ENCODE measurements at places on chromosomes 12 and 14. TPM values are rescaled to one million over a fixed set of nuclear protein-coding genes. Genes with fewer than 3 reads are reported as not detected.

NOS1 gene
- total RNA-seq, result 3.1 TPM

UNC79 gene
- 4.3 TPM for total RNA-seq

PAN2 gene
- total RNA-seq, result 105 TPM

SALL2 gene
- total RNA-seq, result 5.0 TPM

RPGRIP1 gene
- 38.9 TPM for total RNA-seq

TMEM263 gene
- 45.3 TPM for total RNA-seq

GPR137C gene
- 9.4 TPM for total RNA-seq

LALBA gene
- 5.2 TPM for total RNA-seq

WNT1 gene
- 1.2 TPM for total RNA-seq

KCNH5 gene
- total RNA-seq, result 0.93 TPM

DNA sequence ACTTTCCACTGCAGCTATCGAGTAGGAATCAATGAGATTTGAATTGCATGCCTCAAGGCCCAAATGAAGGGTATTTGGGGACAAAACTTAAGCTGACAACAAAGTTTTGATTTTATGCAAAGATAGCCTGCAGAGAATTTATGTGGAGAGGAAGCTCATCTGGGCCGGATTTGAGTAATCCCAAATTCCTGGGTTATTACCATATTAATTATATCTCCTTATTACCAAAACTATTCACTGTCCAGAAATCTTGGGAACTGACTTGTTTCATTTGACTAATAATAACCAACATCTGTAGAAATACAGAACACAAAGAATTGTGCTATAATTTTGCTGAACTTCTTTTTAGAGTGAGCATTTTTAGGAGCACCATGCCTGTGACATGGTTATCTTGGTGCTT is 70.4 kb downstream of the KITLG start:
- H3K27me3 ChIP-seq, result no peaks in the 10 kb centered on the region
- H3K4me3 ChIP-seq, result no peak overlapping the region
- no peak for DNase-seq
- no peak overlapping the region for H3K27ac ChIP-seq
- H3K4me1 ChIP-seq, result no peaks in the 10 kb centered on the region

- H3K27me3 ChIP-seq, result no peaks in the 10 kb centered on the region
- peaks cover 6% of the 10 kb centered on the region for H3K4me1 ChIP-seq
- no peak overlapping the region for H3K4me3 ChIP-seq
- H3K36me3 ChIP-seq, result no peaks in the 10 kb centered on the region
- no peak for DNase-seq
Observed at GRCh38 chr14:103923863-103924262, 4.4 kb upstream of the TDRD9 start.

DNA sequence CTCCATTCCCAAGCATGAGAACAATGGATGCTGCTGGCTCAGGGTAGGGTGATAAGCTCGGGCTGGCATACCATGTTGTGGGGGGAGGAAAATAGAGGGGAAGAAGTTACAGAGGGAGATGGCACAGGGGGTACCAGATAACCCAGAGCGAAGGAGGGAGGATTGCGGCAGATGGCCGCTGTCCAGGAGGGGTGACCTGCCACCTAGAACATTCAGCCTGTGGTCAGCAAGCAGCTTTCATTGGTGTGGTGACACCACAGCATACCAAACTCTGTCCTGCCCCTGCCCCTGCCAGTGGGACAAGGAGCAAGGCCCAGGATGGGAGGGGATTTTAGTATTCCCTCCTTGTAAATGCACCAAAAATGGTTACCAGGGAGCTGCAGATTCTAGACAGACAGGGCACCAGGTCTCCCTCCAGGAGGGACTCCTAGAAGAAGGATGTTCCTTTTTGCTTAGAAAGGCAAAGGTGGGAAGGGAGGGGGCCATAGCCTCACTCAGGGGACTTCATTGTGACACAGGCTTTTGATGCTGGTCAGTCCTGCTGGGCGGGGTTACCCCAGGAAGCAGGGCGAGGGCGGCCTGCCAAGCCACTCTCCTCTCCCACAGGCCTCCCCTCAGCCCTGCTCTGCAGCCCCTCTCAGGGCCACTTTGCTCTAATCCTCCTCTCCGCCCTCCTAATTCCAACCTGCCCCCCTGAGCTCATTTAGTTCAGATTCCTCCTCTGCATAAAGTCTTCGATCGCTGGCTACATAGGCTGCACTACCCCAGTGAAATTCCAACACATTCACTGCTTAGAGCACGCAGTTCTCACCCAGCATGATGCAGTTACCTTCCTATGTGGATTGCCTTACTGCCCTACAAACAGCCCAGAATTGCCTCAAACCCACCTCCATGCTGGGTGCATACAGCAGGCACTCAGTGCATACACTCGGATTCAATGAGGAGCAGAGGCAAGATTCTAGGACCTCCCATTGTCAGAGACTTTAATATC is 36.0 kb upstream of the PLEKHG6 start:
- H3K27ac ChIP-seq, result no peak overlapping the region
- DNase-seq, result peak; percentile 56
- no peaks in the 10 kb centered on the region for H3K27me3 ChIP-seq
- peaks cover 22% of the 10 kb centered on the region for H3K4me1 ChIP-seq
- no peak overlapping the region for H3K4me3 ChIP-seq

DNA sequence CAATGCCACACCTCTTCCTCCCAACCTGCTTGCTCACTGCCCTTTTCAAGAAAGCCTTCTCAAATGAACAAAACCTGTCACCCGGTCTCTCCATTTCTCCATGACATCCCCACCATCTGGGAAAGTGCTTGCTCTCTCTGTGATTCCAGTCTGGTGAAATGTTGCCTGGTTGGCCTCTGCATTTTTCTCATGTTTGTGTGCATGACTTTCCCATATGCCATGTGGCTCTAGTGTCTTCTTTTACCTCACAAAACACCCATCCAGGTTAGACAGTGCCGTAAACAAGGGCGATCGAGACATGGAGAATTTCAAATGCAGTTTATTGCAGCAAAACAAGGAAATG is 5.8 kb downstream of the KRT1 start:
- no peak overlapping the region for H3K4me3 ChIP-seq
- no peak overlapping the region for H3K27ac ChIP-seq
- H3K4me1 ChIP-seq, result no peaks in the 10 kb centered on the region

DNA sequence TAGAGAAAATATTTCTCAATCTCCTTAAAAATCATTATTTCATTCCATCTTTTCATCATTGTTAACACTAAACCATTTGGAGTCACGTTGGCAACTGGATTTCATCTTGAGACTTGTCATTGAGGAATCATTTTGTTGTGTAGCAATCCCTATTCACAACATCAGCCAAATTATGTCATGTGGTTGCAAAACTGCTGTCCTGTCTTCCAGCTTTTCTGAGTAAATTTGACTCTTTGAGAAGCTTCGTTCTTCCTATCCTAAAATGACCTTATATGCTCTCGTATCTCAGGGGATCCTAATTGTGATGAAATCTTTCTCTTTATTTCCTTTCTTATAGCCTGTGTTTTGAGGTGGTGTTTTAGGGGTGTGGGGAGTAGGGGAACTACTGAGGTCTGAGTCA is 30.6 kb upstream of the KICS2 start:
- H3K4me1 ChIP-seq, result no peaks in the 10 kb centered on the region
- no peak overlapping the region for H3K27ac ChIP-seq
- no peaks in the 10 kb centered on the region for H3K36me3 ChIP-seq
- H3K4me3 ChIP-seq, result no peak overlapping the region
- DNase-seq, result no peak
- H3K27me3 ChIP-seq, result no peaks in the 10 kb centered on the region

DNA sequence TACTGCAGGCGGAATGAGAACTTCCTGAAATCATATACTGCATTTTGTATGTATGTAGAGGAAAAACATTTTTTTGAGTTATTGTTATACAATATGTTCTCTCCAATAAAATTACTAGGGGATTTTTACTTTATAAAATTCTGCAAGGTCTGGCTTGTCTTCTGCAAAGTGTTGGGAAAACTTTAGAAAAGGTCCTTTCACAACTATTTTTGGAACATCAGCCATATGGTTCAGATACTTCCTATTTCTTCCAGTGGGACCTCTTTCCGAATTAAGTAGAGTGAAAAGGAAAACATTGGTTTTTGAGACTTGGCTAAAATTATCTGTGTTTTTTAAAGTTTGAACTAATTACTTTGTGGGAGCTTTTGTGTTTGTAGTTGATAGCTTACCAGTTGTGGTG is 52.7 kb downstream of the DAAM1 start:
- H3K27me3 ChIP-seq, result no peaks in the 10 kb centered on the region
- peaks cover 3% of the 10 kb centered on the region for H3K4me1 ChIP-seq
- no peak overlapping the region for H3K27ac ChIP-seq
- no peak overlapping the region for H3K4me3 ChIP-seq
- no peak for DNase-seq
- no peaks in the 10 kb centered on the region for H3K36me3 ChIP-seq

DNA sequence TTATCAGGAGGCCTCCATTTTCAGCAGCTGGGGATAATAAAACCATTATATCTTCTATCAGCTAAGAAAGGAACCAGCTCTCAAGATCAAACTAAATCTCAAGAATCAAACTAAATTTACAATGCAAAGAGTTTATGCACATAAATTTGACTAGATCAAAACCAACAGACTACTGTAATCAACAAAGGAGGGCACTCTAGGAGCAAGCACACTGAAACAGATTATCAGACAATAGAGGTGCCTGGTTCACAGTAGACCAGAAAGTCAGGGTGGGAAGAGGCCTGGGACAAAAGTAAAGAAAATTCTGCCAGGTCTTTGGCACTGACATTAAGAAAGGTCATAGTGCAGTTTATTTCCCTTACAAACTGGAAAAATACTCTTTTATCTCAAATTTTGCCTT is 61.0 kb downstream of the HECTD4 start:
- no peak for DNase-seq
- peaks cover 3% of the 10 kb centered on the region for H3K4me1 ChIP-seq
- H3K36me3 ChIP-seq, result no peaks in the 10 kb centered on the region

GRCh38 chr12:110577864-110578693 is 5.0 kb downstream of the PPTC7 start:
- no peak for DNase-seq
- H3K36me3 ChIP-seq, result no peaks in the 10 kb centered on the region
- H3K4me1 ChIP-seq, result peaks cover 37% of the 10 kb centered on the region
- peak overlapping the region; percentile 51 for H3K27ac ChIP-seq
- no peaks in the 10 kb centered on the region for H3K27me3 ChIP-seq

- H3K27me3 ChIP-seq, result no peaks in the 10 kb centered on the region
- no peak overlapping the region for H3K27ac ChIP-seq
- no peaks in the 10 kb centered on the region for H3K4me1 ChIP-seq
- no peak for DNase-seq
- H3K4me3 ChIP-seq, result no peak overlapping the region
- H3K36me3 ChIP-seq, result no peaks in the 10 kb centered on the region
Observed at GRCh38 chr14:33249233-33249820, 310.6 kb downstream of the NPAS3 start.

DNA sequence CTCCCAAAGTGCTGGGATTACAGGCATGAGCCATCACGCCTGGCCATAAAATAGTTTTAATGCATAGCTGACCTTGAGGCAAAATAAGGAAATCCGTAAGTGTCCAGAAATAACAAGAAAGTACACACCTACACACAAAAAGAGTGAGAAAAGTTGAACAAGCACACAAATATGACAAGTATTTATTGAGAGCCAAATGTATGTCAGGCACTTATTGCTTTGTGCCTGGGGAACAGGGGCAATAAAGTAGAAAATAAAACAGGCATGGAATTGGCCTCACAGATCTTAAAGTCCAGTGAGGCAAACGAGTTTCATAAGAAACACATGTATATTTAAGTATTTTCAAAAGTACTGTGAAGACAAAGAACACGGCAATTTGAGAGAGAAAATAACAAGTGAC is 103.7 kb downstream of the ERGIC2 start:
- H3K4me3 ChIP-seq, result no peak overlapping the region
- no peaks in the 10 kb centered on the region for H3K36me3 ChIP-seq
- H3K27ac ChIP-seq, result no peak overlapping the region
- no peak for DNase-seq
- no peaks in the 10 kb centered on the region for H3K4me1 ChIP-seq

GRCh38 chr14:93788293-93788542 is at the start of gene PRIMA1:
Gene PRIMA1, minus strand, starts transcription at chr14:93788485. Its CDS starts 767 bp downstream, at chr14:93787718.
- peak within 1 kb of the TSS; percentile 61 for H3K4me3 ChIP-seq
- no peak for DNase-seq
- H3K27me3 ChIP-seq, result no peaks in the 10 kb centered on the region

- peaks cover 29% of the 10 kb centered on the region for H3K4me1 ChIP-seq
- H3K4me3 ChIP-seq, result no peak overlapping the region
- peak; percentile 84 for DNase-seq
- no peaks in the 10 kb centered on the region for H3K27me3 ChIP-seq
Observed at GRCh38 chr12:108399514-108399913, 60.4 kb upstream of the CMKLR1 start.

GRCh38 chr12:84508851-84509260 is 403.7 kb downstream of the SLC6A15 start:
- no peak for DNase-seq
- H3K27ac ChIP-seq, result no peak overlapping the region
- no peaks in the 10 kb centered on the region for H3K36me3 ChIP-seq
- no peaks in the 10 kb centered on the region for H3K4me1 ChIP-seq

GRCh38 chr14:102171173-102172020 is 31.7 kb downstream of the WDR20 start:
- H3K27ac ChIP-seq, result no peak overlapping the region
- H3K36me3 ChIP-seq, result no peaks in the 10 kb centered on the region
- no peaks in the 10 kb centered on the region for H3K27me3 ChIP-seq
- H3K4me3 ChIP-seq, result no peak overlapping the region
- no peaks in the 10 kb centered on the region for H3K4me1 ChIP-seq

DNA sequence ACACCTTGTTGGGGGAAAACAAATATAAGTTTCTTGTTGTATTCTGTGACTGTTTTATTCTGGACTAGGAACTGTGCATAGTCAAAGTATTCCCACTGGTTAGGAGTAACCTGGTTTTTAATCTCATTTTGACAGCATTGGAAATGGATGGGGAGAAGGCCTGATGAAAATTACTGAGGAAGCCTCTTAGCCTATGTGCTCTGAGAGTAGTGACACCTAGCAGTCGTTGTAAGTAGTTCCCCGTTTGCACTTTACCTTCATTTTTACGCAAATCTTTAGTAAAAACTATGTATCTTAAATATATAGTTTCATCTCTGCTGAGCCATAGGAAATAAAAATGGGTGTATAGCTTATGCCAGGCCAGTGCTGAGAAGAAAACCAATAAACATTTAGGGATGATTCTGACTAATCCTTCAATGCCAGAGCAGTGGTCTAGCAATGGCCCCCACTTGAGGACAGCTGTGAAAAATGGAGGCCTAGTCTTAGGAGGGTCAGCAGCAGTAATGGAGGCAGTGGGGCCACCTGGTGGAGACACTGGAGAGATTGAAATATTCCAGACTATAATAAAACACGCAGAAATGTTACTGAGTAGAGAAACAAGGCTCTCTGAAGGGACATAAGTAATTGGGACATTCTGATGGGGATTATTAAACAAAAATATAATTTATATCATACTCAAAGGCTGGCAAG is 133.2 kb upstream of the NOVA1 start:
- H3K36me3 ChIP-seq, result no peaks in the 10 kb centered on the region
- no peaks in the 10 kb centered on the region for H3K4me1 ChIP-seq
- H3K4me3 ChIP-seq, result no peak overlapping the region
- peak; percentile 58 for DNase-seq
- no peaks in the 10 kb centered on the region for H3K27me3 ChIP-seq
- H3K27ac ChIP-seq, result no peak overlapping the region

- no peak for DNase-seq
- H3K4me3 ChIP-seq, result no peak overlapping the region
- H3K36me3 ChIP-seq, result no peaks in the 10 kb centered on the region
- no peak overlapping the region for H3K27ac ChIP-seq
- no peaks in the 10 kb centered on the region for H3K27me3 ChIP-seq
Observed at GRCh38 chr14:89870316-89870715, 84.2 kb downstream of the EFCAB11 start.

- no peaks in the 10 kb centered on the region for H3K4me1 ChIP-seq
- no peaks in the 10 kb centered on the region for H3K27me3 ChIP-seq
- H3K36me3 ChIP-seq, result no peaks in the 10 kb centered on the region
- H3K4me3 ChIP-seq, result no peak overlapping the region
- peak; percentile 39 for DNase-seq
- no peak overlapping the region for H3K27ac ChIP-seq
Observed at GRCh38 chr14:61187196-61187905, 93.8 kb downstream of the TMEM30B start.

GRCh38 chr14:50344876-50345563 is 32.9 kb downstream of the DMAC2L start:
- H3K36me3 ChIP-seq, result no peaks in the 10 kb centered on the region
- H3K27me3 ChIP-seq, result no peaks in the 10 kb centered on the region
- DNase-seq, result no peak

Data from testis (tissue), 5 donors.